NCI-H446 (cell line): ENCODE measurements at places on chromosomes 16 and 17.

- no peak for DNase-seq
These were observed 18.4 kb downstream of the PLCG2 start for GRCh38 chr16:81797443-81797842.

GRCh38 chr17:73725794-73726515, 81.7 kb upstream of the SDK2 start:
- no peak for DNase-seq

- no peak for DNase-seq
These were observed 116.6 kb downstream of the CBLN1 start for GRCh38 chr16:49165025-49165424.

- DNase-seq: no peak
These were observed 1.5 kb upstream of the NUDT16L1 start for GRCh38 chr16:4691666-4692412.

GRCh38 chr16:77660311-77660710, 62.0 kb upstream of the NUDT7 start:
- DNase-seq: no peak

DNA sequence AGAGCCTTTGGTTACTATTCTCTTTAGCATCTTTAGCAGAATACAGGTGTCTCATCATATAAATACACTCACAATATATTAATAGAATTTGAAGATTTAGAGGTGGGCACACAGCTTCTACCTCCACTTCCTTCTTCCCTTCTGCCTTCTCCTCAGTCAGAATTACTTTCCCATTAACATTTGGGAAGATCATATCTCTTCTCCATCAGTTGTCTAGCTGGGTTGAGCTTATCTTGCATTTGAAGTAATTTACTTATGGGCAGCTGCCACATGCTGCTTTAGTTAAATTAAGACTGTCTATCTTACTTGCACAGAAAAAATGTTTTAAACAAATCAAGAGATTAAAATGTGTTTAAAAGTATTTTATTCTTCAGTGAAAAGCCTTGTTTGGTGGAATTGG, 110.1 kb upstream of the ASIC2 start:
- no peak for DNase-seq

GRCh38 chr16:67935101-67935401, 1.6 kb downstream of the PSMB10 start:
- no peak for DNase-seq

DNA sequence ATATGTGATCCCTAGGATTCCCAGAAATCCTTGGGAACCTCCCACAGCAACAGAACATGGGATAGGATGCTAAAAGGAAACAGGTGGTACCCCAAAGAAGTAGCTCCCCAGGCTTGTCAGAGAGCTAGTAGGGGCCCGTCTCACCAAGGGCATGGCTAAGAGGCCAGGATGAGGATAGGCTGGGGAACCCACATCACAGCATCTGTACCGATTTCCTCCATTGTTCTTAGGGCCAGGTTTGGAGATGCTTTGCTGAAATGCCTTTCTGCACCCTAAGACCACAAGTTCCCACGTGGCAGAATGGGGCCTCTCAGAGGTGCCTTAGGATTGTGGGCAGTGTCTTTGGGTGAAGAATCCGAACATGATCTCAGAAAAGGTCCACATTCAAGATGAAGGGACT, 169.5 kb downstream of the HS3ST3B1 start:
- no peak for DNase-seq

- DNase-seq: no peak
These were observed 4.1 kb downstream of the MRPS7 start for GRCh38 chr17:75265614-75266315.
